ENCODE measurements at places on chromosomes 7 and 10. TPM values are rescaled to one million over a fixed set of nuclear protein-coding genes. Genes with fewer than 3 reads are reported as not detected.
A peak's percentile ranks its signal among the peaks of the same experiment; 100 is the strongest.

- peak; percentile 28 for DNase-seq
Measured at GRCh38 chr10:32171204-32171603, 115.0 kb upstream of the KIF5B start.

GRCh38 chr10:46541735-46542566 is 14.5 kb downstream of the GPRIN2 start:
- DNase-seq, result no peak

Gene PLXNA4
- 0.05 TPM for total RNA-seq

DNA sequence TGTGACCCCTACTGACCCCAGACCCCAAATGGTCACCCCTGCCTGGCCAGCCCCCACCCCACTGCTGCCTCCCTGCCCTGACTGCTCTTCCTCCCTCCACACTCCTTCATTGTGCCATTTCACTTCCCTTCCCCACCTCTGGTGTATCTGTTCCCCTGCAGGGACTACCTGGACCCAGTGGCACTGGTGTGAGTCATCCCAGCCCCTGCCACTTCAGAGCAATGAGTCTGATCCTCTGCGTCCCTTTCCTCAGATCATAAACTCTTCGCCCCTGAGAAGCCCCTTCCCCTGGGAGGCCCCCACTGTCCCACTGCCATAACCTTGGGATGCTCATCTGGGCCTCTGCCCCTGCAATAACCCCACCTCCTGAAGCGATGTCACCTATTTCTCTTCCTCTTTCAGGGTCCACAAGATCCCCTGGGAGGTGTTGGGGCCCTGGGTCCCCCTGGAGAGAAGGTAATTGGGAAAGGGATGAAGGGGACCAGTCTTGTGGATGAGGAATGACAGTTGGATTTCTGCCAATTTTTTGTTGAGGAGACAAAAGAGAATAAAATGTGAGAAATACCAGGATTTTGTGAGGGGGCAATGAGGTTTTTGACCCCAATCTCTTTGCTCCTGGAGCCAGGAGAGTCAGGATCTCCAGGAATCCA is 19.1 kb upstream of the VOPP1 start:
- DNase-seq, result no peak

Gene PRF1
- total RNA-seq, result not detected

- DNase-seq, result no peak
Measured at GRCh38 chr10:70773965-70774809, 11.0 kb downstream of the TBATA start.

- DNase-seq, result no peak
Measured at GRCh38 chr7:133584956-133585668, 332.2 kb downstream of the EXOC4 start.

DNA sequence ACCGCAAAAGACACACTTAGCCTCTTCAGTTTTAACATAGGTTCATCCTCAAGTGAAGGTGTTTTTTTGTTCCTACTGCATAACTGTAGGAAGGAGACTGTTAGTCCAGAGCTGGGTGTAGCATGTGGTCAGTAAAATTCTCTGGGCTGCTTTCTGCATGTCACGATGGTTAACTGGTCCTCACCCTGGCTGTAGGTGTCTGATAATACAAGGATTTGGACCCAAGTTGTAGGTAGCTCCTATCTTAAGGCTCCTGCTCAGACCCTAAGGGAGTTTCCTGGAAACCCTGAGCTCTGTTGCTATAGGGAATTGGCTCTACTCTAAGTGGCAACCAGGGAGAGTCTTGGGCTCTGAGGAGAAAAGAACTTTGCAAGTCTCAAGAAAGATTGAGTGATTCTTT is 112.9 kb downstream of the SAMD9 start:
- no peak for DNase-seq

Gene PKD2L1
- not detected for total RNA-seq

Gene ACBD5
- 61.4 TPM for total RNA-seq

DNA sequence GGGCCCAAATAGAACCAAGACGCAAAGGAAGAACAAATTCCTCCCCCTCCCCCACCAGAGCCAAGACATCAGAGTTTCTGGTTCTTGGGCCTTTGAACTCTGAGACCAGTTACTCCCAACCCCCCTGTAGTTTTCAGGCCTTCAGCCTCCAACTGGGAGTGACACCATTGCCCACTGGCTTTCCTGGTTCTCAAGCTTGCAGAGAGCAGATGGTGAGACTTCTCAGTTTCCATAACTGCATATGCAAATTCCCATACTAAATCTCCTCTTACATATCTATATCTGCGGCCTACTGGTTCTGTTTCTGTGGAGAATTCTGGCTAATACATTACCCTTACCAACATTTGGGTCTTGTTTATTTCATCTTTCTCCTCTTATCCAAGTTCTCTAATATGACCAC is 762.9 kb downstream of the GRM8 start:
- DNase-seq, result no peak

Gene DGKB
- not detected for total RNA-seq

- DNase-seq, result no peak
Measured at GRCh38 chr7:153408360-153409335, 643.5 kb upstream of the DPP6 start.

Gene DOCK1
- 108 TPM for total RNA-seq

Gene HOXA11
- 1.7 TPM for total RNA-seq

- DNase-seq, result peak; percentile 78
Measured at GRCh38 chr7:42080841-42081586, 156.0 kb downstream of the GLI3 start.

Gene MGAM2
- total RNA-seq, result not detected

Gene TFEC
- 0.80 TPM for total RNA-seq

GRCh38 chr7:55486192-55486590 is 86.1 kb downstream of the VOPP1 start:
- DNase-seq, result no peak

Gene FAM25C
- total RNA-seq, result not detected

- no peak for DNase-seq
Measured at GRCh38 chr10:12308057-12308456, 41.3 kb upstream of the CAMK1D start.

- DNase-seq, result no peak
Measured at GRCh38 chr10:43731486-43731885, 82.8 kb upstream of the ZNF32 start.

Gene C10orf67
- 0.35 TPM for total RNA-seq

Gene DNAJC12
- 3.0 TPM for total RNA-seq

DNA sequence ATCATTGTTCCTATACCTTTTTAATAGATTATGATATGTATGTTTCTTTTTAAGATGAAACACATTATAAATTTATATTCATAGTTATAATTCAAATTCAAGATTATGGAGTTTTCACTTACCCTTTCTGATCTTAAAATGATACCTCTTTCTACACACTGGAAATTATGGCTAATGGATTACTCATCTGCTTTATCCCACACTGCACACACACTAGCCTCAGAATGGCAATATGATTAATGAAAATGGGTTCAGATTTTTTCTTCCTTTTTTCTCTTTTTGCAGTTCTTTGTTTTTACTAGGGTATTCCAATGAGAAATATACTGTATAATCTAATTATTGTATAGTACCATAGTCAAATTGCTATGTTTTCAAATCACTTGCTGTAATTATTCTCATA is 82.3 kb upstream of the FZD1 start:
- no peak for DNase-seq

DNA sequence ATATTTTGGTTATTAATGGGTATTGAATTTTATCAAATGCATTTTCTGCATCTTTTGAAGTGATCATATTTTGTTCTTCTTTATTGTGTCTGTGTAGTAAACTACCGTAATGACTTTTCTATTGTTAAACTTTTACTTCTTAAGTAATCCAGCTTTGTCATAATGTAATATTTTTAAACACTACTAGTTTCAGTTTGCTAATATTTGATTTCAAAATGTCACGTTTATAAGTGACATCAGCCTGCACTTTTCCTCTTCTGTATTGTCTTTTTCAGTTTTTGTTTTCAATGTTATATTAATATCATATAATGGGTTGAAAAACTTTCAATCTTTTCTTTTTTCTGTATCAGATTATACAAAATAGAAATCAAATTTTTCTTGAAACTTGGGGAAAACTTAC is 71.6 kb upstream of the ANKRD1 start:
- DNase-seq, result no peak

Gene CLRN3
- not detected for total RNA-seq

DNA sequence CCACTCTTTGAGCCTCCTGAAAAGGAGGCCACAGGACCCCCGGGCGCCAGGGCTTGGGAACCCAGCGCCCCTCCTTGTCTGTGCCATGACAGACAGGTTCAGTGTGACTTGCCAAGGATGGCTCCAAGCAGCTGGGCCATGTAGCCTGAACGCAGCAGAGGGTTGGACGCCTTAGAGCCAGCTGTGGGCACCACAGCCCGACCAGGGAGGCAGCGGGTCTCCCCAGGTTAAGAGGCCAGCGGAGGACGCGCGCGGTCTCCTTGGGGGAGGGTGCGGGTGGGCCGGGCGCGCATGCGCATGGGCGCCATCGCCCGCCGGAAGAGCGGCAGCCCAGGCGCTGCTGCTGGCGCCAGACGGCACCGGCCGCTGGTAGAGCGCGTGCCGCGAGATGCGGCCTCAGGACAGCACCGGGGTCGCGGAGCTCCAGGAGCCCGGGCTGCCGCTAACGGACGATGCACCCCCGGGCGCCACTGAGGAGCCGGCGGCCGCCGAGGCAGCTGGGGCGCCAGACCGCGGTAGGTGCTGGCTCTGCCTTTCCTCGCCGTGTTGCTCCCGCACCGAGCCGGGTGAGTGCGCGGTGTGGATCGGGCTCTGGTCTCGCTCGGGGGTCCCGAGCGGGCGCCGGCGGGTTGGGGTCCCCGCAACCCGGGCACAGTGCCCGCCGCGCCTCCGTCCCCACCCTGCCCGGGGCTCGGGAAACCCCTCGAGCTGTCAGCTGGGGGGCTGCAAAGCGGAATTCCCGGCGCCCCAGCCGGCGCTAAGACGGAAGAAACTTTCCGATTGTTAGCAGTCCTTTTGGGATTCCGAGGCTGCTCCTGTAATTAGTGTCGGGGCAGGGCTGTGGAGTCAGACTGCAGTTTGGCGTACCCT is at the start of gene SLC35G1:
TSS of gene SLC35G1 (plus strand) at position 333 of the 870 bp plus-strand sequence. CDS start at position 389, 56 bp downstream.
- DNase-seq, result peak; percentile 18

DNA sequence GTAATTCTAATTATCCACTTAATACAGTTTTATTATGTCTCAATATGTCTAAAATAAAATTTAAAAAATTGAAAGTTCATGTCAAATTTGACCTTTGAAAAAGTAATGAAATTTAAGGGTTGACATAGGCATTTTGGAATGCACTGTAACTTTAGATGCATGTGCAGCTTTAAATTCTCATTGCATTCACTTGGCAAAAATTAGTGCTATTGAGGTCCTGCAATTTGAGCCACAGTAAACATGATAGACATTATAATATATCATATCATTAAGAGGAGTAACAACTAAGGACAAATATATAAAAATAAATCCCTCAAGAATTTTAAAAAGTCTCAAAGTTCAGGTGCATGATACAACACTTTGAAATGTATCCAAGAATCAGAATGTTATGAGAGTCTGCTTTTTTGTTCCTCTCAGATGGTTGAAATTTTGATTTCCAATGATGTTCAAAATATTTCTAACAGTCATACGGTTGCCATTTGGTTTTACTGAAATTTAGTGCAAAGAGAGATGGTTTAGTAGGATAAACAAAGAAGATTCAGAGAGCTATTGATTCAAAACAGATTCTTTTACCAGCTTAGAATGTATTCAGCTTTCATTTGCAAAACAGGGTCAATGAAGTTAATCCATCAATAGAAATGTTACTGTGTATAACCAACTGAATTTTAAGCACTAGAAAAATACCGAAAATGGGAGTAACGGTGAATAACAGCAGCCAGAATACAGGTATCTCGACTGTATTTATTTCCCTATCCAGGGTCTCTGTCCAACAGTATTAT is 71.8 kb downstream of the SEMA3A start:
- no peak for DNase-seq

Gene MEOX2
- 0.05 TPM for total RNA-seq

DNA sequence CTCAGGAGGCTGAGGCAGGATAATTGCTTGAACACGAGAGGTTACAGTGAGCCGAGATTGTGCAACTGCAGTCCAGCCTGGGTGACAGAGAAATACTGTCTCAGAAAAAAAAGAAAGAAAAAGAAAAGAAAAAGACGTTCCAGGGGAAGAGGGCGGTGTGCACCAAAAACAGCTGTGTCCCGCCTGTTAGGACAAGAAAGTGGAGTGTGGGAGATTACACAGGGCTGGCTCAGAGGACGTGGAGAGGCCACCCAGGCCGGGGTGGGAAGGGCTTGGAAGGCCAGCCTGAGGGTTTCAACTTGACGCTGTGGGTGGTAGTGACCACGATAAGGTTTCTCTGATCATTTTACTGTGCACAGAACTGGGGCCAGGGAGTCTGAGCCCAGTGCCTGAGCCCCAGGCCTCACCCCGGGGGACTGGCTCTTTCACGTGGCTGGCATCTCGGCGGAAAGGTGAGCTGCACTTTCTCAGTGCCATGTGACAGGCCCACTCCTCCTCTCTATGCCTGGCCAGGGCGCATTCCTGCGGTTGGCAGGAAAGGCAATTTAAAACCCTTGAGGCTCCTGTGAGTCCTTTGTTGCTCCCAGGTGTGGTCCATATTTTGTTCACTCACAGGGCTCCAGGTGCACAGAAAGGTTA is 13.9 kb downstream of the RHBDD2 start:
- peak; percentile 31 for DNase-seq

DNA sequence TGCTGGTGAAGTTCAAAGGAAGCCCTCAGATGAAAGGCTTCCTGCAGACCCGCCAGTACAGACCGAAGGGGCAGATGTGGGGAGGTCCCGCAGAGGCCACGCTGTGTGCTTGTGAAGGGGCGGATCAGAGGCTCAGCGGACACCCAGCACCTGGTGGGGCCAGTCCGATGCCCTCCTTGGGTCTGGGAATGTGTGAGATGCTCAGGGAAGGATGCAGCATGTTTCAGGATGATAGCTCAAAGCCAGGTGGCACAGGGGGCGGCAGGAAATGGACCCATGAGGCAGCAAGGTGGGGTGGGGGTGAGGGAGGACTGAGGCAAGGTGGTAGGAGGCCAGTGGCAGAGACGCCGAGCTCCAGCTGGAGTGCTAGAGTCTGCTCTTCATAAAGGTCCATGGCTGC is 27.9 kb upstream of the HSPA12A start:
- DNase-seq, result no peak

GRCh38 chr10:71671994-71672946 is 47.3 kb downstream of the C10orf105 start:
- no peak for DNase-seq

Gene FFAR4
- total RNA-seq, result not detected

GRCh38 chr10:59384761-59385160 is 22.4 kb upstream of the FAM13C start:
- DNase-seq, result no peak

Gene ZNF853
- 1.7 TPM for total RNA-seq

Gene NODAL
- not detected for total RNA-seq

Gene HOGA1
- 121 TPM for total RNA-seq

GRCh38 chr10:116765648-116766081 is 23.3 kb upstream of the HSPA12A start:
- DNase-seq, result peak; percentile 74

Gene KCNH2
- 1.2 TPM for total RNA-seq

DNA sequence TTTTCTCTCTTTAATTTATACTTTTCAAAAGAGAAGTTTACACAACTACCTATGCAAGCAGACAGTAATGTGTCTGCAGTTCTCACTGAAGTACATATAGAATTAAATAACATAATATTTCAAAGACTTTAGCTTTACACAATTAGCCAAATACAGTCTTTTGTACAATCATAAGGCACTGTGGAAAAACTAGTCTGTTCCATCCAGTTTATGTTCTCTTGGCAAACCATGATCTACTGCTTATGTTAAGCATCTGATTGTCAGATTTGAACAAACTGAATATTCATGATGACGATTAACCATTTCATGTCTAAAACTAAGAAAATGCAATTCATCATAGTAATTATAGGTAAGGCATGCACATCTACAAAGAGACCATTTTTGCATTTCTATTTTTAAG is 842 bp downstream of the SEMA3A start:
- peak; percentile 29 for DNase-seq

- no peak for DNase-seq
Measured at GRCh38 chr7:100678291-100678984, 4.9 kb downstream of the GNB2 start.
